ENCODE measurements at places on chromosomes 13 and 19. TPM values are rescaled to one million over a fixed set of nuclear protein-coding genes. Genes with fewer than 3 reads are reported as not detected.

Gene TTC9B
- total RNA-seq: not detected

Gene ERICH6B
- not detected for total RNA-seq

DNA sequence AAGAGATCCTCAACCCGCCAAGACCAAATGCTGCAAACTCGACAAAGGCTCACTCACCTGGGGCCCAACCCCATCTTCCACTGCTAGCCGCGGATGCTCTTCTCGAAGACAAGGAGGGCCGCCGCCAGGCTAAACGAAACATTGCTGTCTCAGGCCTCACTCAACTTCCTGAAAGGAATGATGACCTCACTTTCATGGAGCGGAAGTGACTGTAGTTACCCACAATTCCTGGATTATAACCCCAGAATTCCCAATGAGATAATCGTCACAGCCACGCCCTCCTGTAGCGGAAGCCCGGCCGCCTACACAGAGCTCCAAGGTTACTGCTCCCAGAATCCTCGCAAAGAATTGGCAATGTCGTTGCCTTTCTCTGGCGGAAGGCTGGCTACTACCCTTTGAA, 10.5 kb upstream of the ZNF112 start:
- DNase-seq: no peak

- no peak for DNase-seq
Measured at GRCh38 chr19:46173886-46174480, 25.9 kb downstream of the IGFL2 start.

DNA sequence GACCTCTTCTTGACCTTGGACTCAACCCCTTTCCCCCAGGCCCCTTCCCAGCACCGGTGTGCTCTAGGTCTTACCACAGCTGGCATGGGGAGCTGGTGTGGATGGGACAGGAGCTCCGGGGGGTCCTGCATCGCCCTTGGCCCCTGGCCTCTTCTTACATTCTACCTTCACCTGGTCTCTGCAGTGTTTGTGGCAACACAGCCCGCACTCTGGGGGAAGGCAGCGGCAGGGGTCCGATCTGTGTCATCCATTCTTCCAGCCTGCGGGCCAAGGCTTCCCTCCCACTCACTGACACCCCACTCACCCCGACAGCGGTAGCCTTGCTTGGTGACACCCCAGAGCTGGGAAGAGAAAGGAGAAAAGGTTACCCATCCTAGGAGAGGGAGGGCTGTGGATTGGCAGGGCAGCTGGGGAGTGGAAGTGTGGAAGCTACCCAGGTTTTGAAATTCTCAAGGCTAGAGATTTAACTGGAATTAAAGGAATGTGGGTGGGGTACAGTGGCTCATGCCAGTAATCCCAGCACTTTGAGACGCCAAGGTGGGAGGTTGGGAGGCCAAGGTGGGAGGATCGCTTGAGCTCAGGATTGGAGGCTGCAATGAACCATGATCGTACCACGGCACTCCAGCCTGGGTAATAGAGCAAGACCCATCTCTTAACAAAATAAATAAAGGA, 8.3 kb downstream of the FAM98C start:
- no peak for DNase-seq

DNA sequence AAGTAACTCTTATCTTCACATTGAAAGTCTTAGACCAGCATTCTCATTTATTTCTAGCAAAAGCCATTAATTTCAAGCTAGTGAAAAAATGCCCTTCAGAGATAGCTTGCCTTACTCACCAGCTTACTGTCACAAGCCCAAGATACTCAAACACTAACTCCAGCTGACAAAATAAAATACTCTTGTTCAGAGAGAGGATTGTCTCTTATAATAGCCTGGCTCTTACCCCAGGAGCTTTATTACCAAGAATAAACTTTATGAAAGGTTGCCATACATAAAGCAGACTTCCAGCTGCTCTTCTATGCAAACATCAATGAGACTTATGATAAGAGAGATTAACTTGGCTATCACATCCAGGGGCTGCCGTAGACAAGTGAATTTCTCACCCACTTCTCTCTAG, 53.6 kb downstream of the XPO4 start:
- no peak for DNase-seq

DNA sequence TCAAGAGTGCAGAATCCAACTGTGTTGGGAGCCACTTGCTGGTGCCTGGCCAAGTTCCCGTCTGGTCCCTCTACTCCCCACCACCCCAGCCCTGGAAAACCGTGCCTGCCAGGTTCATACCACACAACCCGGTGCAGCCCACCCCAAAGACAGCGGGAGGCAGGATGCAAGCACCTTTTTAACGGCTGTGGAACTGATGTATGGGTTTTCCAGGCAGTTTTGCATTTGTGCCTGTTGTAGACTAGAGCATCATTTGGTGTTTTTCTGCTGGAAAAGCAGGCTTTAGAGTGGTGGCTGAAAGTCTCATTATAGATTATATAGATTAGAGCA, 13.5 kb downstream of the TFDP1 start:
- no peak for DNase-seq

- no peak for DNase-seq
Measured at GRCh38 chr13:89749888-89750287, 1597.6 kb upstream of the MIR17HG start.
